ENCODE measurements at places on chromosomes 2 and 18. TPM values are rescaled to one million over a fixed set of nuclear protein-coding genes. Genes with fewer than 3 reads are reported as not detected.

GRCh38 chr18:47595831-47596501 lies 334.5 kb downstream of the SMAD2 start:
- peak; percentile 28 for DNase-seq

- no peak for DNase-seq
These were observed 766 bp downstream of the SNTG2 start for GRCh38 chr2:951224-952006.

- no peak for DNase-seq
These were observed 649.9 kb upstream of the FANCL start for GRCh38 chr2:58890865-58891525.

The TDRD15 gene
- 0.58 TPM for total RNA-seq

The C2orf78 gene
- total RNA-seq, result not detected

The TMEM17 gene
- not detected for total RNA-seq

The MYCN gene
- total RNA-seq, result not detected

The PLEK gene
- total RNA-seq, result 138 TPM

The VWA3B gene
- not detected for total RNA-seq

- DNase-seq, result no peak
These were observed 33.3 kb downstream of the DOCK10 start for GRCh38 chr2:225008935-225009334.

The SLC5A7 gene
- total RNA-seq, result not detected

The KIF5C gene
- 2.6 TPM for total RNA-seq

DNA sequence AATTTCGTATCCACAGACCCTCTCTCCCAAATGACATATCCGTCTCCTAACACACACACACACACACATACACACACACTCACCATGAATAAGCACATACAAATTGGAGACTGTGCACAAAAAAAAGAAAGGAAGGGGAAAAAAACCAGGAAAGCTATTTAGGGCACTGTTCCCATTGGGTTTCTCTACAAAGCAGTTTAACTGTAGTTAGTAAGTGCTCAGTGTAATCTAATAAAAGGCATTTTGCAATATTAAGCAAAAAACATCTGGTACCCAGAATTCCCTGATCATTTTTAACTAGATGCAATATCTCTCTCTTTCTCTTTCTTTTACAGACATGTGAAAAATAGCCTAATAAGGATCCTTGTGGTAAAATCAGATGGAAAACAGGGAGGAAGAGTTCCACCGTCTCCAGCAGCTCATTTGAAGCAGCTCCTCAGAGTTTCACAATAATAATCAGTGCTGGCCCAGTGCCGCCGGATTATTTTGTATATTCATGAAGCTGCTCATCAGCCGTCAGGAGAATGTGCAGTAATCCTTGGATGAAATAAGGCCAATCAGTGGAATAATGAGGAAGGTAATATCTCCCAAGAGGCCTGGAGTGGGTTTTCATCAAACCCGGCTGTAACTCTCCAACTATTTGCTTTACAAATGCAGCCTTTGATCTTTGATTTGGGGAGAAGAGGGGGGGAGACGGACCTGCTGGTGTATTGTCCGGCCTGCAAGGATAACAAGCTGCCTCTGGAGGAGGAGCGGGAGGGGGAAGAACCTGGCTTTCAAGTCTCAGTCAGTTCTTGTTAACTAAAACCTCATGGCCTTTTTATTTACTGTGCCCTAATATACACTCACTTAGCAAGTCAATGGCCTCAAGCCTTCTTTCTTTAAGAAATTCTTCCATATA lies 227.6 kb upstream of the SMIM21 start:
- DNase-seq, result no peak

GRCh38 chr2:8863331-8863953 lies 26.0 kb upstream of the KIDINS220 start:
- no peak for DNase-seq

DNA sequence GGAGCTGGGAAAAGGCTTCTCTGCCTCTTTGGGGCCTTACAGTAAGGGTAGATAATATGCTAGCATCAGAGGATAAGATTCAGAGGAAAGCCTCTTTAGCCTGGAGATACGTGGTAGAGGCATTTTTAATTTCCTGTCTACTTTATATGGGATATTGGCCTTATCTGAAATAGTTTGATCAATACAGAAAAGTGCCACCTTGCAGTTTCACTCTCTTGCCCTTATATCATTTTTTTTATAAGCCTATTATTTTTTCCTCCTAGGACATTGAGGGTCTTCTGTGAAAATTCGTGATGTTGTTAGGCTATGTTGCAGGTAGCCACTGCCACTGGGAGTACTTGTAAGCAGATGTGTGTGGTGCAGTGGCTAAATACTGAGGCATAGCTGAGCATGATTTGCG lies 40.1 kb upstream of the TOGARAM2 start:
- no peak for DNase-seq

DNA sequence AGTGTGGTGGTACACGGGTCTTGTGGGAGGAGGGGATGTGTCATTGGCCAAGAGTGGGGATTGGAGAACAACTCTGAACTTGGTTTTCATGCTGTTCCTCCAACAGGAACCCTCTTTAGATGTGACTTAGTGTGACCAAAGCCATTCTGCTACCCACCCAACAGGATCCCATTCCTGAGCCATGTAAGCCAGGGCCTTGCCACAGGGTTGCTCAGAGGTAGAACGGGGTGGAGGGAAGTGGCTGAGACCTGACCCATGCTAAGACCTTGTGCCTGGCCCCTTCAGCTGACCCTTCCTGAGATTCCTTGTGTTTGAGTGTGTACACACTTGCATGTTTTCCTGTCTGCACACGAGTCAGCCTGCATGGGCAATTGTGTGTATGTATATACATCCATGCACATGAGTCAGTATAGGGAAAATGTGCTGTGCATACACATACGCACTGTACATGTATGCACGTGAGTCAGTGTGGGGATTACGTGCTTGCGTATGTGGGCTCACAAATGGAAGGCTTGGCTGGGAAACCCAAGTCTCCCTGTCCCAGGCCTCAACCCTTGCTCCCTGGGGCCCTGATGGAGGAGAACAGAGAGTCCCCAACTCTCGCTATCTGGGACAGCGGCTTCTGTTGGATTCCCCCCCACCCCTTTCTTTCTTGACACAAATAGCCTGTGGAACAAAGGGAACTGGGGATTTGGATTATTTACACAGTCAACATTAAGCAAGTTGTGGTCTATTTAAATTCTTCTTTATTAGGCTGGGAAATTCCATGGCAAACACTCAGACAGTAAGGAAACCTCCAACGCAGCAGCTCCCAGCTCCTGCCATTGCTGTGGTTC lies 339.8 kb downstream of the DYSF start:
- no peak for DNase-seq

- no peak for DNase-seq
These were observed 2.3 kb downstream of the DGUOK start for GRCh38 chr2:73928963-73929347.

The CCDC150 gene
- 2.6 TPM for total RNA-seq

DNA sequence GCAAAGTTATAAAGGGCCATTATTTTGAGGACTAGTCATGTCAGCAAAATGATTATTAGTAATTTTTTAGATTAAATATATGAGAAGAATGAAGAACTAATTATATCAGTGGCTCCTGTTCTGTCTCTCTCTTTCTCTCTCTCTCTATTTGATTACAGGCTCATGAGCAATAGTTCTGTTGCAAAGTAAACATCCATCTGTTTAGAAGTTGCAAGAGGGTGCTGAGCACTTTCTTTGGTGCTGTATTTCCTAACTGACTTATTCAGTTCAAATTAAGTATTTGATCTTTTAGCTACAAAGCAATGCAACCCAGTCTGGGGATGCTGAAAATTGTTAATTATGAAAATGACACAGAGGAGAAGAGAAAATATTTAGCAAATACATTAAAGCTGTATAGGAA lies 408.1 kb upstream of the UBE2E3 start:
- no peak for DNase-seq

GRCh38 chr2:184338771-184339170 lies 259.6 kb upstream of the ZNF804A start:
- DNase-seq, result no peak

DNA sequence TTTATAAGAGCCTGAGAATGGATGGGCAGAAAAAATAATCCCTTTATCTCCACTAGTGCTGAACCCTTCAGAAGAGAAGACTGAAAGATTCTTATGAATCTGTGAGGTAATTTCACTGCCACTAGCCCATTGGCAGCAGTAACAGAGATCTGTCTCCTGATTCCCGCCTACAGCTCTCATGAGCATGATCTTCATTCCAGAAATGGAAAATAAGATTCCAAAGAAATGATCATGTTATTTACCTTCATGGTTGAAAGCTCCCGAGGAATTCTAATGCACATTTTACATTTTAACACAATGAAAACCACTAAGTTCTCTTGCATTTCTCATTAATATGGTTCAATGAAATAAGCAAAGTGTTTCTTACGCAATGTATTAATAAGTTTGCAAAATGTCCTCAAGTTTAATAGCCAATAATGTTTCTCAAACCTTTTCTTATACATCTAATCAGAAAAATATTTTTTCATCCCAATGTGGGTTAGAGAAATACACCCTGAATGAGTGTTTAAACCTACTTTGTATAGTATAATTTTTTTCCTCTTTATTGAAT lies 905.6 kb downstream of the TMEM182 start:
- DNase-seq, result no peak

- DNase-seq, result no peak
These were observed 18.7 kb downstream of the HNRNPA3 start for GRCh38 chr2:177231270-177231669.

DNA sequence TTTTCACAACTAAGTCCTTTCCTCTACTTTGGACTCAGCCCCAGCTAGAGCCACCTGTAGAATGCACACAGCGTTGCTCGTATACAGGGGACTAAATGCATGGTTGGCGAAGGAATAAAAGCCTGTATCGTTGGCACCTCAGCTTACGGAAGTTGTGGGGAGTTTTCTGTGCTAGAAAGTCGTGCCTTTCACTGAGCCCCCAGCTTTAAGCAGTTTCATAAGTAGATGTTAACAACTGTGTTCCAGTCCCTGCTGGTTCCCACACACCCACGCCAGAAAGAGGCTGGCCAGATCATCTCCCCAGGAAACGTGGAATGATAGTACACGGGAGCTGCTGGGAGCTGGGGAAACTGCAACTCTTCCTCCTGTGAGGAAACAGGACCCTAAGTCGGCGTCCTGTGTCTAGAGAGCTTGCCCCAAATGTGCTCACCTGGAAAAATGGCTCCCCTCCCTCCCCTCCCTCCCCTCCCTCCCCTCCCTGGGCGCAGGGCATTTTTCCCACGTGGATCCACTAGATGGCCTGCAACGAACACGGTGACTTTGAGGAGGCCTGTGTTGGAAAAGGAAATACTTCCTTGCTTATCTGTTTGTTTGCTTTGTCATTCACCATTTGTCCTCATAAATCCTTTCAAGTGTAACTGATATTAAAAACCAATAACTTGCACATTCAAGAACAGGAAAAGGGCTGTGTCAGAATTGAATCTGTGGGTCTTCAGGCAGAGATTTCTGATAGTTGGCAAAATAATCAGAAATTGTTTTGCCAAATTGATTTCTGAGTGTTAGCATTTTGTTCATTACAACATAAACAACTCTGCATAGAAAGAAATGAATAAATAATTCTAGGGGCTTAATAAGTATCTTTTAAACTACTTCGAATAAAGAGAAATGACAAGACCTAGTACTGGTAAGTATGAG lies 43.9 kb upstream of the RFX8 start:
- no peak for DNase-seq

DNA sequence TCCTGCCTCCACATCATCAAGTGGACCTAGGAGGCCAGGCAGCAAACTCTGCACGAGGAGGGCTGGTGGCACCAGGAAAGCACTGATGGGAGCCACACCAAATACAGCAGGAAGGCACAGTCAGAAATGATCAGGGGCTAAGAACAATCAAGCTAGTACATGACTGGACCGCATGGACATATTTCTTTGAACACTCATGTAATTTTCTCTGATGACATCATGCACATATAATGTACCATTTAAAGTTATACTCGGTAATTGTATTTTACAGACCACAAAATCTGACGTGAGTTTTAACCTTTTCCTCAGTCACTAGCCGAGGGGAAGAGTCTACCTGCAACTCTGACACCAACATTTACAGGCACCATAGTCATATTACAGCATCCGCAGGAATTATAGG lies 76.7 kb downstream of the XDH start:
- DNase-seq, result no peak

GRCh38 chr2:223056701-223057418 lies 4.9 kb downstream of the KCNE4 start:
- DNase-seq, result no peak

The ALPP gene
- not detected for total RNA-seq

The SERPINB13 gene
- total RNA-seq, result not detected

DNA sequence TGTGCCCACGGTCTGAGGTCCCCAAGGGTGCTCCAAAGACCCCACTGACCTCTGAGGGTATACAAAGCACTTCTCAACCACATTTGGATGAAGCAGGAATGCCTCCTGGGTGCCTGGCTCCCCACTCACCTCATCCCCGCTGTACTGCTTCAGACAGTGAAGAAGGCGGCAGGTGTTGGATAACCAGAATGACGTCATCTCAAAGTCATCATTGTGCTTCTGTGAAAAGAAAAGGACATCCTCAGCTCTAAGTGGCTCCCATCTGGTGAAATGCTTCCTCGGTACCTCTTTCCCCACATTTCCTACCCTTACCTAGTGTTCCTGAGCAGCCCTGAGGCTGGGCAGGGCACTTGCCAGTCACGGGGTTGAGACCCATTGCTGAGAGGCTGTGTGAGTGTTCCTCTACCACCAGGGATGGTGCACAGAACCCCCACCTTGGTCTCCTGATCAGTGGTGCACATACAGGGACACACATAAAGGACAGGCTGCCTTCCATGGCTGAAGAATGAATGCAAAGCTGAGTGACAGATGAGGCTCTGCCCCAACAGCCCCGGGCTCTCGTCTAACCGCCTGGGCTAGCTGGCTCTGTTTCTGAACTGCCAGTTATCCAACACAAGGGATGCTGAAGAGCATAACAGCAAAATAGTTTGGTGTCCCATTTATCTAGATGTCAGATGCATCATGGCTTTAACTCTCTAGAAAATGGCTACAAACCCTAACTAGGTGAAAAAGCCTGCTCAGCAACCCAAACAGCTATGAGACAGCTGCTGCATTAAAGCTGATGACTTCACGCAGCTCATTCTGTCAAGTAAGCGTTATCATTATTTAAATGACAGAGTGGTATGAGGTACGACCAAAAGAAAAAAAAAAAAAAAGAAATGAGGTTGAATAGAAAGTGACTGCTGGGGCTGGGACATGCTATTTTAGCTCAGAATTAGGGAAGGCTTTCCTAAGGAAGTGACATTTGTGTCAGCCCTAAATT lies 28.2 kb upstream of the ACAA2 start:
- DNase-seq, result no peak

Data from activated B cell treated with CpG ODN at 0.5 μM for 24 hours (primary cell).